ENCODE measurements at places on chromosomes 3 and 15.

- no peaks in the 10 kb centered on the region for H3K27me3 ChIP-seq
- no peaks in the 10 kb centered on the region for H3K36me3 ChIP-seq
- no peak overlapping the region for H3K27ac ChIP-seq
- DNase-seq, result no peak
- H3K4me3 ChIP-seq, result no peak overlapping the region
- no peaks in the 10 kb centered on the region for H3K4me1 ChIP-seq
Observed at GRCh38 chr15:84898761-84899160, 14.3 kb downstream of the SLC28A1 start.

GRCh38 chr3:168272343-168272985 lies 176.7 kb upstream of the GOLIM4 start:
- no peak overlapping the region for H3K4me3 ChIP-seq
- no peak overlapping the region for H3K27ac ChIP-seq
- H3K36me3 ChIP-seq, result no peaks in the 10 kb centered on the region
- H3K27me3 ChIP-seq, result no peaks in the 10 kb centered on the region
- no peak for DNase-seq

GRCh38 chr3:88632226-88632625 lies 475.2 kb upstream of the EPHA3 start:
- no peak overlapping the region for H3K27ac ChIP-seq
- no peak for DNase-seq
- H3K36me3 ChIP-seq, result no peaks in the 10 kb centered on the region
- H3K4me1 ChIP-seq, result no peaks in the 10 kb centered on the region
- H3K27me3 ChIP-seq, result no peaks in the 10 kb centered on the region
- no peak overlapping the region for H3K4me3 ChIP-seq

DNA sequence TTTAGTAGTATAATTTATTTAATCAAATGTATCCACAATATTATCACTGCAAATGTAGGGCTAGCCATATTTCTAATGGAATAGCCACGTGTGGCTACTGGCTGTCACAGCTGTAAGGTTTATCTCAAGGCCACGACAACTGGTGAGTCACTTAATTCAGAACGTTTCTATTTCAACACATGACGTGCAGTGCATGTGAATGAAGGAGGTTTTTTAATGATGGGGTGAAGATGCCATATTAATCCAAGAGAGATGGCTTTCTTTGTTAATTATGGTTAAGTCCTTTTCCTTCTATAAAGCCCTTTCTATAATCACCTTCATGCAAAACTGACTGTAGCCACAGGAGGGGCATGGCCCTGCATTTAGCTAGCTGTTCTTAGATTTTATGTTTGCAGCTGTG lies 212.0 kb downstream of the FEZF2 start:
- no peaks in the 10 kb centered on the region for H3K27me3 ChIP-seq
- peak overlapping the region; percentile 84 for H3K27ac ChIP-seq
- no peaks in the 10 kb centered on the region for H3K36me3 ChIP-seq
- H3K4me3 ChIP-seq, result no peak overlapping the region

- no peaks in the 10 kb centered on the region for H3K36me3 ChIP-seq
- DNase-seq, result no peak
- peaks cover 16% of the 10 kb centered on the region for H3K4me1 ChIP-seq
- H3K4me3 ChIP-seq, result no peak overlapping the region
Observed at GRCh38 chr3:188151438-188151837, 2.5 kb upstream of the LPP start.

GRCh38 chr3:4823986-4824925 lies 155.0 kb upstream of the BHLHE40 start:
- H3K27me3 ChIP-seq, result no peaks in the 10 kb centered on the region
- no peaks in the 10 kb centered on the region for H3K36me3 ChIP-seq
- peak overlapping the region; percentile 89 for H3K27ac ChIP-seq
- DNase-seq, result no peak
- H3K4me1 ChIP-seq, result peaks cover 61% of the 10 kb centered on the region
- H3K4me3 ChIP-seq, result no peak overlapping the region

- H3K4me3 ChIP-seq, result peak within 1 kb of the TSS; percentile 73
- no peaks in the 10 kb centered on the region for H3K36me3 ChIP-seq
- H3K4me1 ChIP-seq, result peaks cover 17% of the 10 kb centered on the region
- no peaks in the 10 kb centered on the region for H3K27me3 ChIP-seq
Observed at GRCh38 chr3:161104561-161105551, at the start of gene B3GALNT1. TSS of gene B3GALNT1 (minus strand) at chr3:161105349. CDS start at chr3:161086754, 18,595 bp downstream.

DNA sequence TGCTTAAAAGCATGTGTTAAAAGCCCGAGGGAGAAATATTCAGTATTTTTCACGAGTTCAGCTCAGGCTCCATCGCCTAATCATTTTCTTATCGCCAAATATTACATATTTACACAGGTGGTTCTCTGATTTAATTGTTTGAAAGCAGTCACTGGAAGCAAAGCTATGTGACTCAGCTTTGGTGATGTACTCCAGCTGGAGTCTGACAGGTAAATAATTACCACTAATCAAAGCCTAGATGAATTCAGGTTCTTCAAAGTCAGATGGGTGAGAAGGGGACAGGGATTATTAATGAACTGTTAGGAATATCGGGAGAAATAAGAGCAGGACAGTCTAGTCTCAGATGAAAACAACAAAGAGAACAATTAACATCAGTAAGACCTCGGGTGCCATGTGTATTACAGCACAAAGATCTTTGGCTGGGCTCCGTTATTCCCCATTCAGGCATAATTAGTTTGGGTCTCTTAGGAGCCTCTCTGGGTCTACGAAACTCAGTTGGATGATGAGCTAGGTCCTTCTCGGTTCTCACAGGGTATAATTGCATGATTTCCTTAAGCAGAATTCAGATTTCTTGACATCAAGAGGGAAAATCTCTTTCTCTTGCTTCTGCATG lies 331.7 kb upstream of the ADAMTS9 start:
- H3K4me3 ChIP-seq, result no peak overlapping the region
- peak overlapping the region; percentile 37 for H3K27ac ChIP-seq
- no peaks in the 10 kb centered on the region for H3K27me3 ChIP-seq
- H3K36me3 ChIP-seq, result no peaks in the 10 kb centered on the region
- no peak for DNase-seq

- H3K4me1 ChIP-seq, result peaks cover 12% of the 10 kb centered on the region
- H3K36me3 ChIP-seq, result no peaks in the 10 kb centered on the region
- peak within 1 kb of the TSS; percentile 72 for H3K27ac ChIP-seq
- H3K27me3 ChIP-seq, result peaks cover 32% of the 10 kb centered on the region
Observed at GRCh38 chr3:53846134-53846850, at the start of the genes CHDH and IL17RB. TSS of gene CHDH (minus strand) at chr3:53846419. CDS start at chr3:53824008, 22,411 bp downstream. TSS of gene IL17RB (plus strand) at chr3:53846568. CDS start at chr3:53846589, 21 bp downstream.

DNA sequence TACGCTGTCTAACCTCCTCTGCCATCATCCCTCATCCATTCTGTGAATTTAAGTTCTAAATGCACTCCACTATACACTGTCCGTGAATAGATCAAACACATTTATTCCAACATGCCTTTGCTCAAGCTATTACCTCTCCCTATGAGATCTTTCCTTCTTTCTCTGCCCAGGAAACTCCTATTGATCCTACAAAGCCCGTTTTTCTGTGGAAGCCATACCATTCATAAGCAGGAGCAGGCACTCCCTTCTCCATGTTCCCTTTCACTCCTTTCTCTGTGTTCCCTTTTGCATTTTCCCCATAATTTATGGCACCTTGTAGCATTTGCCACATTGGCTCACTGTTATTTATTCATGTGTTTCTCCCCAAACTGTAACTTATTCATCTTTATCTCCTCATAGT lies 501.6 kb downstream of the MAGI1 start:
- no peak overlapping the region for H3K4me3 ChIP-seq
- H3K36me3 ChIP-seq, result no peaks in the 10 kb centered on the region
- DNase-seq, result no peak

DNA sequence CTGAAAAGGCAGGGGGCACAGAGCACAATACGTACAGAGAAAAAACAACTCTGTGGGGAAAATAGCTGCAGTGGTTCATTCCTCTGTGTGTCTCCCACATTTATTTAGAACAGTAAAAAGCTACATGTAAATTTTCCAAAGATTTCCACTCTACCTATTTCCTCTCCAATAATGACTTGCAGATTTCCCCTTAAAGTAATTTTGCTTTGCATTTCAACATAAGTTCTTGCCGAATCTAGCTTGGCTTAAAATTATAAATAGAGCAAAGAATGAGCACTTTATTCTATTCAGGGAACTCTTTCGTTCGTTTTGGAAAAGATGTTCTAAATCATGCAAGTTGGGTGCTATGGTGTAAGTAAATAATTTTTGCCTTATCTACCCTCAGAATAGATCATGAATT lies 58.2 kb upstream of the NR2E3 start:
- H3K4me1 ChIP-seq, result no peaks in the 10 kb centered on the region
- no peak overlapping the region for H3K4me3 ChIP-seq
- no peak overlapping the region for H3K27ac ChIP-seq

GRCh38 chr3:27451842-27452241 lies 32.3 kb downstream of the SLC4A7 start:
- peaks cover 24% of the 10 kb centered on the region for H3K4me1 ChIP-seq
- H3K36me3 ChIP-seq, result no peaks in the 10 kb centered on the region
- no peak for DNase-seq
- H3K4me3 ChIP-seq, result no peak overlapping the region
- H3K27ac ChIP-seq, result no peak overlapping the region

GRCh38 chr3:48426944-48427629 lies 2.8 kb downstream of the PLXNB1 start:
- H3K4me3 ChIP-seq, result peak overlapping the region; percentile 74
- peak overlapping the region; percentile 96 for H3K27ac ChIP-seq
- no peak for DNase-seq
- H3K36me3 ChIP-seq, result peaks cover 20% of the 10 kb centered on the region

DNA sequence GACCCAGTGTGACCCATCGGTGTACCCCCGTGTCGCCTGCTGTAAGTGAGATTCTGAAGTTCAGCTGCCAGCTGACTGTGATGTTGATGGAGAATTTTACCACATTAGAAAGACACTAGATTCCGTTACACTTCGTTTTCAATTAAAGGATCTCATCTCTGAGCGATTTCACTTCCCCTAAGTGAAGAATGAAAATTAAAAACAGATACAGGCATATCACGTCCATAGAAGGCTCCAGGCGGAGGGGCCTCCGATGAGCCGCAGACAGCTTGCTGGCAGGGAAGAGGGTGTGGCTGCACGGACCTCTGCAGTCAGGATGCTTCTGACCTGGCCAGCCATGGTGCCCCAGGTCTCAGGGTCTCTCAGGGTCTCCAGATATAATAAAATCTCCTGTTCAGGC lies 6.6 kb upstream of the CPN2 start:
- no peaks in the 10 kb centered on the region for H3K27me3 ChIP-seq
- H3K4me1 ChIP-seq, result no peaks in the 10 kb centered on the region
- DNase-seq, result no peak

GRCh38 chr3:187257992-187258692 lies 33.4 kb downstream of the MASP1 start:
- no peaks in the 10 kb centered on the region for H3K4me1 ChIP-seq
- no peak overlapping the region for H3K27ac ChIP-seq
- H3K36me3 ChIP-seq, result no peaks in the 10 kb centered on the region
- no peaks in the 10 kb centered on the region for H3K27me3 ChIP-seq
- no peak for DNase-seq

DNA sequence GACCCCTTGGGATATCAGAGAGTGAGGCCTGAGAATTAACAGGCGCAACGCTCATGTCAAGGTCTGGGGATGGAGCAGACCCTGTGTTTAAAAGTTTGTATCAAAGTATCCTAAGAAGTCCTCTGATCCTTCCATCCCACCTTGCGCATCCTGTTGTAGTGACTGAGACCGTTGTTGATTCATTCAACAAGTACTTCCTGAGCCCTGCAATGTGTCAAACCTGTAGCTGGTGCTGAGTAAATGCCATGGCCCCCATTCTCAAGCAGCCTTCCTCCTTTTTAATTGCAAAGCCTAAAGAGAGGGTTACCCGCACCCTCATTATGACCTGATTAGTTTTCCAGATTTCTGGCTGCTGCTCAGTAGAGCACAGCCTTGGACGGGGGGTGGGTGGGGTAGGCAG lies 46.4 kb downstream of the RPLP1 start:
- H3K4me3 ChIP-seq, result no peak overlapping the region
- no peaks in the 10 kb centered on the region for H3K36me3 ChIP-seq
- H3K27ac ChIP-seq, result no peak overlapping the region

- no peak overlapping the region for H3K4me3 ChIP-seq
- H3K36me3 ChIP-seq, result no peaks in the 10 kb centered on the region
- DNase-seq, result no peak
- H3K27me3 ChIP-seq, result peaks cover 15% of the 10 kb centered on the region
- no peak overlapping the region for H3K27ac ChIP-seq
Observed at GRCh38 chr15:68576235-68576892, 2.4 kb upstream of the CORO2B start.

DNA sequence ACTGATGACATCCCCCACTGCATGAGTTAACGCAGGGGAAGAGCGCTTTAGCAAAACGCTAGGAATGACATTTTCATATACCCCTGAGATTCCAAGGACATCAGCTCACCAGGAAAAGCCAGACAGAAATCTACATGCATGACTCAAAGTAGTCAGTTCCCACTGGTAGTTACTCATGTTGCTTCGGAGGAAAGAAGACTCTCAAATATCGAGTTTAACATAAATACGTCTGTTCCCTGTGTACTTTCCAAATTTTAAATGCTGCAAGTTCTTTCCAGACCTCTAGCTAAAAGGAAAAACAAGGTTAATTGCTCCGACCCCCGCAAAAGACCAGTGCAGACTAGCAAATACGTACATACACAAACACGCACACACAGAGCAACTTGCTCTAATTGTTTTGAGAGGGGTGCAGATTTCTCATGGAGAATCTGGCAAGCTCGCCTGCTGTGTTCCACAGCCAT lies 115.4 kb upstream of the PRICKLE2 start:
- H3K27ac ChIP-seq, result no peak overlapping the region
- no peaks in the 10 kb centered on the region for H3K36me3 ChIP-seq
- H3K4me1 ChIP-seq, result no peaks in the 10 kb centered on the region
- no peak overlapping the region for H3K4me3 ChIP-seq
- DNase-seq, result no peak

- no peak for DNase-seq
- H3K4me1 ChIP-seq, result no peaks in the 10 kb centered on the region
- H3K36me3 ChIP-seq, result no peaks in the 10 kb centered on the region
- H3K4me3 ChIP-seq, result no peak overlapping the region
Observed at GRCh38 chr3:196024968-196025367, 56.9 kb downstream of the TFRC start.

- H3K36me3 ChIP-seq, result no peaks in the 10 kb centered on the region
- no peaks in the 10 kb centered on the region for H3K27me3 ChIP-seq
- no peaks in the 10 kb centered on the region for H3K4me1 ChIP-seq
- H3K27ac ChIP-seq, result no peak overlapping the region
- no peak overlapping the region for H3K4me3 ChIP-seq
Observed at GRCh38 chr3:8187996-8188395, 313.6 kb upstream of the LMCD1 start.

- no peaks in the 10 kb centered on the region for H3K36me3 ChIP-seq
- no peaks in the 10 kb centered on the region for H3K27me3 ChIP-seq
- no peak overlapping the region for H3K4me3 ChIP-seq
- no peak for DNase-seq
- H3K4me1 ChIP-seq, result no peaks in the 10 kb centered on the region
Observed at GRCh38 chr15:57731530-57732103, 25.1 kb downstream of the POLR2M start.

DNA sequence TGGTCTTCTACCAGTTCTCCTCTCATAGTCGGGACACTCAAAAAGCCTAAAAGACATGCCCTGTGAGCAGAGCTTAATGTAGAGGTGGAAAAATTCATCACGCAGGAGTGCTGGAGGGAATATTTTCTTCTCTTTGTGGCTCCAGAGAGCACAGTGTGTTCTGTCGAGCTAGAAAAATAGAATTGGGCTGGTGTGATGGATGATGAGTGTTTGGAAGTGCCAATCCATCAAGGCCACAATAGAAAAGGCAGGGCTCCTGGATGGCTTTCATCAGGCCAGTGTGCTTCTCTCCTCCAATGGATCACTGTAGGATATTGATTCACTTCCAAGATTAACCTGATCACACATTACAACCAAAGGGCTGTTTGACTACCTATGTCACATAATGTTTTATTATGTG lies 65.7 kb downstream of the CD47 start:
- H3K36me3 ChIP-seq, result no peaks in the 10 kb centered on the region
- no peaks in the 10 kb centered on the region for H3K27me3 ChIP-seq
- no peak for DNase-seq
- H3K27ac ChIP-seq, result no peak overlapping the region
- H3K4me3 ChIP-seq, result no peak overlapping the region
- H3K4me1 ChIP-seq, result no peaks in the 10 kb centered on the region
